Neural crest cell (in vitro differentiated cells): ENCODE measurements at places on chromosomes 5 and 9. TPM values are rescaled to one million over a fixed set of nuclear protein-coding genes. Genes with fewer than 3 reads are reported as not detected.

GRCh38 chr5:14816999-14817761, 54.4 kb downstream of the ANKH start:
- H3K36me3 ChIP-seq, result no peaks in the 10 kb centered on the region
- no peaks in the 10 kb centered on the region for H3K27me3 ChIP-seq
- H3K27ac ChIP-seq, result no peak overlapping the region
- DNase-seq, result no peak
- H3K4me1 ChIP-seq, result peaks cover 6% of the 10 kb centered on the region
- H3K4me3 ChIP-seq, result no peak overlapping the region

DNA sequence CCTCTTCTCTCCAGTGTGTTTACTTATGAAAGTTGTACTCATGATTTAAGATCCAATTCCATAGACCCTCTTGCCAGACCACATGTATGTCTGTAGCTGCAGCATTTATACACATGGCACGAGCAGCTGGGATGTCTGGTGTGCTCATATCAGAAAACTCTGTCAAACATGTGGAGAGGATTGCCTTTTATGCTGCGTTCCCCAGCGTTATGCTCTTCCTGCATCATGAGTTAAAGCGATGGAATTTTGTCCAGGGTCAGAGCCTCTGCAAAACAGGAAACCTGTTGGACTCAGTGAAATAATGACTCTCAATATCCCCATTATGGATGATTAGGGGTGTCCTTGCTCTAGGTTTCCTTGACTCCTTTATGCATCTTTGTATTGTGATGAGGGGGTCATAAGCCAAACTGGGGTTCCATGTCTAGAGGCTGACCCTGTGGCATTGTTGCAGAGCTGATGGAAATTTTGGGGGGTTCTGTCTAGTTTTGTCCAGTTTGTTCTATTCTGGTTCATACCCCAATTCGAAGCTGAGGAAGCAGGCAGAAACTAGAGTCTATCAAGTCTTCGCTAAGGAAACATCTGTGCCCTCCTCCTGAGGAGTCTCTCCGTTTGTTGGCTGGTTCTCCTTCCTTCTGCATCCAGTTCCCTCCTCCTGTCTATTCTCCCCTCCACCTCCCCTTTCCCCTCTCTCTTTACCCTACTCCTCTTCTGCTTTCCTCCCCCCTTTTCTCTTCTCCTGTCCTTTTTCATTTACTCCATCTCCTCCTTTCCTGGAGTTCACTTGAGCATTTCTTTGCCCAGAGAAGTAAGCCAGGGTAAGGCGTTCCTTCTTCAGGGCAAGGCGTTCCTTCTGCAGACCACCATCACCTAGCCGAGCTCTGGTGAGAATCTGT, 252.8 kb downstream of the MAST4 start:
- no peak overlapping the region for H3K27ac ChIP-seq
- no peak for DNase-seq
- H3K4me3 ChIP-seq, result no peak overlapping the region
- no peaks in the 10 kb centered on the region for H3K4me1 ChIP-seq
- peaks cover 2% of the 10 kb centered on the region for H3K27me3 ChIP-seq

DNA sequence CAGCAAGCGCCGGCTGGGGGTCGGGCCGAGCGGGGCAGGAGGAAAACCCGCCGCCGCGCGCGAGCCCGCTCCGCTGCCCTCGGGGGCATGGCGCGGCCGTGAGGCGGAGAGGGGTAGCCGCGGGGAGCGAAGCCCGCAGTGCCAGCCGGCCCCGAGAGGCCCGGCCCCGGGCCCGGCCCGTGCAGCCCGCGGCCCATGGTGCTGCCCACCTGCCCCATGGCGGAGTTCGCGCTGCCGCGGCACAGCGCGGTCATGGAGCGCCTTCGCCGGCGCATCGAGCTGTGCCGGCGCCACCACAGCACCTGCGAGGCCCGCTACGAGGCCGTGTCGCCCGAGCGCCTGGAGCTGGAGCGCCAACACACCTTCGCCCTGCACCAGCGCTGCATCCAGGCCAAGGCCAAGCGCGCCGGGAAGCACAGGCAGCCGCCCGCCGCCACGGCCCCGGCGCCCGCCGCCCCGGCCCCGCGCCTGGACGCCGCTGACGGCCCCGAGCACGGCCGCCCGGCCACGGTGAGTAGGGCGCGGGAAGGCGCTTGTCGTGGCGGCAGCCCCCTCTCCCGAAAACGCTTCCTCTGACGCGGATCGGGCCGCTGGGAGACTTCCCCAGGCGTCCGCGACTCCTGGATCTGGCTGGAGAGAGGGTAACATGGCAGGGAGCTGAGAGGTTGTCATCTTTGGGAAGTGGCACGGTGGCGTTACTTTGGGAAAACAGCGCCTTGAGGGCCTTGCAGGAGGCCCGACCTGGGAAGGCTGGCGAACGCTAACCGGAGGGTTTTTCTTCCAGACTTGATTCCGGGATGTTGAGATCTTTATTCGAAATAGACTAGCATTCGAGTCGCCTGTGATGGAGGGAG, 523 bp downstream of the MAML1 start:
- H3K27ac ChIP-seq, result peak overlapping the region; percentile 97
- peaks cover 3% of the 10 kb centered on the region for H3K27me3 ChIP-seq
- peak overlapping the region; percentile 99 for H3K4me3 ChIP-seq
- H3K36me3 ChIP-seq, result peaks cover 12% of the 10 kb centered on the region
- H3K4me1 ChIP-seq, result peaks cover 31% of the 10 kb centered on the region
- DNase-seq, result peak; percentile 22

GRCh38 chr5:95149387-95149786, 135.5 kb downstream of the MCTP1 start:
- H3K36me3 ChIP-seq, result peaks cover 15% of the 10 kb centered on the region
- no peaks in the 10 kb centered on the region for H3K27me3 ChIP-seq
- DNase-seq, result no peak
- H3K4me1 ChIP-seq, result peaks cover 5% of the 10 kb centered on the region
- no peak overlapping the region for H3K27ac ChIP-seq

DNA sequence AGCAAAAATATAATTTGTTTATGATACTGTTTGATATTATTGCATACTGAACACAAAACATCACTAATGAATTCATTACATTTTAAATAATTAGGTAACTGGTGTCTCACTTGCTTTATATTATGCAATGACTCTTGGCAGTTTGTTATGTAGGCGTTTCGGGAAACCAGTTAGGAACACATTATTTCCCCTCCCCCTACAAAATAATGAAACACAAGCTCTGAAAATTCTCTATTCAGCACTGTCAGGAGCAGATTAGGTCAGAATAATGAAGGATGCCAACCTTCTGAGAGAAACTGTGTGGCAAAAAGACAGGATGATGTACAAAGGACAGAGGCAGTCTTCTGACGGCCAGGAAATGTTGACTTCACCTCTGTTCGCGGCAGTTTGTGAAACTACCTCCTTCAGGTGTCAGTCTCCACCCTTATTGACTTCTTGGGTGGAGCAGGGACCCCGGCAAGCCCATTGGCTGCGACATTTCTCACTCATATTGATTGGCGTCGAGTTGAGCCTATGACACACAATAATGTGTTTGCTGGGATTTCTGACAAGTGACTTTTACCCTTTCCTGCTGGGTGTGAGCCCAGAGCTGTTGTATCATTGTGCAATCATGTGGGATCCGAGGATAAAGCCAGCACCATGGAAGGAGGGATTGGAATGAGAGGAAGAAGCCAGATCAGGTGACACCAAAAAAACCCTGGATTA, 33.9 kb downstream of the SH3PXD2B start:
- peaks cover 9% of the 10 kb centered on the region for H3K36me3 ChIP-seq
- H3K4me3 ChIP-seq, result no peak overlapping the region
- DNase-seq, result no peak
- peaks cover 22% of the 10 kb centered on the region for H3K4me1 ChIP-seq
- peak overlapping the region; percentile 10 for H3K27ac ChIP-seq

SPINK13 gene
- not detected in 2 replicates for total RNA-seq

SPINK7 gene
- not detected in 2 replicates for total RNA-seq

HTR4 gene
- total RNA-seq, result not detected in 2 replicates

GPR150 gene
- 0.14 TPM in 1 of 2 replicates, not detected in the other for total RNA-seq
